ENCODE measurements at places on chromosomes 1 and 21. TPM values are rescaled to one million over a fixed set of nuclear protein-coding genes. Genes with fewer than 3 reads are reported as not detected.

GRCh38 chr1:229022595-229023333 is 248.1 kb upstream of the RAB4A start:
- DNase-seq = no peak

DNA sequence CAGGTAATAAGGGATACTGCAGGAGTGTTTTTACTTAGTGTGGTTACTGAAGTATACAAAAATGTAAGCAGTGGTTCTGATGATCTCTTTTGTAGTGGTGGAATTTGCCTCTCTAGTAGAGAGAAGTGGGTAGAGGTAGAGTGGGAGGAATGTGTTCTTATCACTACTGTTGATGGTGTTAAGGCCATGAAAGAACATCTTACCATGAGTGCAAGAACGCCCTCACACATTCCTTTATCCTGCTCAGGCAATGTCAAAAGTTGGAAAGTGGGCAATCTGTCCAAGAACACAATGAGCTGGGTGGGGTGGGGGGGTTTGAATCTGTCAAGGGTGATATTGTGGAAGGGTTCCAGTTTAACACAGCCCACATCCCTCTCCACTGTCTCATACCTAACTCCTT is 78.6 kb downstream of the TTLL7 start:
- DNase-seq = no peak

DNA sequence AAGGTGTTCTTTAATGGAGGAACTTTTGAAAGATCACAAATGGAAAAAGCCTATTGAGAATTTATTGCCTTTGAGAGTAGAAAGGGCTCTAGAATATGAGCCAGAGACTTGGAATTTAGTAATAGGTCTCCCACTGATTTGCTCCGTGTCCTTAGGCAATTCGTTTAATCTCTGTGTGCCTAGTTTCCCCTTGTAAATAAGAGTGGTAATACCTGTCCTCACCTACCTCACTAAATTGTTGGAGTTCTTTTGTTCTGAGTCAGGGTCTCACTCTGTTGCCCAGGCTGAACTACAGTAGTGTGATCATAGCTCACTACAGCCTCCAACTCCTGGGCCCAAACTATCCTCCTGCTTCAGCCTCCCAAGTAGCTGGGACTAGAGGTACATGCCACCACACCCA is 15.0 kb upstream of the TEKT2 start:
- peak; percentile 51 for DNase-seq

GRCh38 chr1:119954476-119955422 is 58.4 kb upstream of the ADAM30 start:
- DNase-seq = no peak

DNA sequence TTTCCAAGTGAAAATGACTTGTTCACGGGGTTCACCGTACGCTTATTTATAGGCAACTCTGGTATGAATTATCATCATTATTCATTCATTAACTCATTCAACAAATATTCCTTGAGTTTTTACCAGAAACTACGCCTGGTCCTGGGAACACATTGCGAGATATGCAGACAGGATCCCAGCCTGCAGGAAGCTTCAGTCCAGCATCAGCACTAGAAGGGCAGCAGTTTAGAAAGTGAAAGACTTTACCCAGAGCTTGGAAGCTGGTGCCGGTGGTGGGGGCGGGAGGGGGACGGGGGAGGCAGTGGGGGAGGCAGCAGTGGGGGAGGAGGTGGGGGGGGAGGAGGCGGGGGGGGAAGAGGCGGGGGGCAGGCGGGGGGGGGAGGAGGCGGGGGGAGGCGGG is 55.9 kb downstream of the SETD4 start:
- DNase-seq = no peak

GRCh38 chr21:32333953-32334673 is 35.5 kb downstream of the MRAP start:
- DNase-seq = no peak

- DNase-seq = no peak
Observed at GRCh38 chr1:237931581-237931980, 40.9 kb upstream of the ZP4 start.

DNA sequence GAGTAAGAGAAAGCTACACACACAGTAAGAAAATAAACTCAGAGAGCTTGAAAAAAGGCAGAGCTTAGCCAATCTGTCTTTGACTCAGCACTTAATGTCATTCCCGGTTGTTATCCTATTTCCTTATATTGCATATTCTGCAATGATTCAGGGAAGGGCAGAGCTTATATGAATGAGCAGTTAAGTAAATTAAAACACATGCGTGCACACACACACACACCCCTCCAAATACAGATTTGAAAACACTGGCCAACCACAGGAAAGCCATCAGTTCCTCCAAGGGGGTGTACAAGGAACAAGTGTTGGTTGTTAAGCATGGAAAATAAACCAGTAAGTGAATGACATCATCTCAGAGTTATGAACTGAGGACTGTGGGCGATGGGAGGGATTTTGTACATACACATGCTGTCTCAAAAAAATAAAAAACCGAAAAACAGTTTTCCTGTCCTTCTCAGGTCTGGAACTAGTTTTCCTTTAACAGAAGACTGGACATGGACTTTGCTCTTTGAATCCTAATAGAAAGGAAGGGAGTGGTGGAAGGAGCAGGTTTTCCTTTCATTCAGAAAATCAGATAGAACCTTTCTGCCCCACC is 1.0 kb downstream of the IQGAP3 start:
- peak; percentile 90 for DNase-seq

DNA sequence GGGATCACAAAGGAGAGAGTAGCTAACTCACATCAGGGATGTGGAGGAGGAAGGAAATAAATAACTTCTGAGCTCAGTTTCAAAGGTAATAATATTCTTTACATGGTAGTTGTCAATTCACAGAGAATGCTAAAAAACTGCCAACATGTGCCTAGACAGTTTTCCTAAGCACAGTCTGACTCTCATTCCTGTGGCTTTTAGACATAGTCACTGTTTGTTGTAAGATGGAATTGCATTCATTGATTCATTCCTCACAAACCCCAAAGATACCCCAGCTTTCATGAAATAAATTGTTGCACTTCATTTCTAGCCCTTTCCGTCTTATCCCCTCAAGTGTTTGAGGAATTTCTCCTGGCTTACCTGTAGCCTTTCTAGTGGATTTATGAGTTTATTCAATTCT is 263.9 kb downstream of the NTNG1 start:
- peak; percentile 72 for DNase-seq

- DNase-seq = no peak
Observed at GRCh38 chr1:208820580-208821212, 576.5 kb upstream of the PLXNA2 start.

DNA sequence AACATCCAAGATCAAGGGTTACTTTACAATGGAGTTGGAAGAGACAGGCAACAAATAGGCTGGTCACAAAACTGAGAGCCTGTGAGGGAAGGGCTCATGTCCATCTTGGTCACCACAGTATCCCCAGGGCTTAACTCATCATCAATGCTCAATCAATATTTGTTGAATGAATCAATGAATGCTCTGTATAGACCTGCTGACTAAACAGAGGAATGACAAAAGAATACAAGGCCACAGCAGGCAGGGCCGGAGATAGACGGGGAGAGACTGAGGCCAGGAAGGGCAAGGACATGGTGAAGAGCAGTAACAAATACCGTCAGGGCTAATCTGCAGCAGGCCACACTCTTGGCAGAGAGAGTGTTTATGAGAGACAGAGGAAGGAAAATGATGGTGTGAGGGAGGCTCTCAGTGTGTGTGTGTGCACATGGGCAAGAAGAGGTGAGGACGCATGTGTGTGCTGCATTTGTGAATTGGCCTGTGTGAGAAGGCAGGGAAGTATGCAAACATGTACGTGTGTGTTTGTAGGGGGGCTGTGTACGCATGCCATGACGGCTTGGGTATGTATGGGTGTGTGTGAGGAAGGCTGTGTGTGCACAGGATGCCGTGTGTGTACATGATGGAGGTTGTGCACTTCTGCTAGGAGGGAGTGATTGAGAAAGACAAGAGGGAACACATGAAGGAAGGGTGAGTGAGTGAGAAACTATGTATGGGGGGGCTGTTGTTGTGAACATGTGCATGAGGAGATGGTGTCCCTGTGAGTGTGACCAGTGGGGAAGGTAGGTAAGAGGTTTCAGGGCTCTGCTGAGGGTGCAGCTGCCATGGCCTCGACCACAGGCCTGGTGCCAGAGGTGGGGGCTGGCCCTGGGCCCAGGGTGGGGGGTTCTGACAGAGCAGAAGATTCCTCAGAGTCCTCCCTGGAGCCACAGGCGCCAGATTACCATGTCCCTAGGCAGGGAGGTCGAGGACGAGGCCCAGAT is 15.4 kb downstream of the AHDC1 start:
- no peak for DNase-seq

DNA sequence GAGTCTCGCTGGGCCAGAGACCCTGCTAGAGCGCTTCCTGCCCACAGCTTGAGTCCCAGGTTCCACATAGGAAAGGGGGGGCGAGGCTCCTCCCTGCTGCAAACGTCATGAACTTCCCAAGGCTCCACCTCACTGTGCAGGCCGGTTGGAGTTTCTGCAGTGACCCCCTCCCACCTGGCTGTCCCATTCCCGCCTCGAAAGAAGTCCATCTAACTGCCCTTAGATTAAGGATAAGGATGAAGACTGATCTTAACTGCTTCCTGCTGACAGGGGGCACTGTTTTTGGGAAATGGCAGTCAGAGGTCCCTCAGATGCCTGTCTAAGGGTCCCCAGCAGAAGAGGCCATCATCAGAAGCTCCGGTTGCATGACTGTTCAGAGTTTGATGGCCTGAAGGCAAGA is 62.7 kb downstream of the STUM start:
- no peak for DNase-seq

DNA sequence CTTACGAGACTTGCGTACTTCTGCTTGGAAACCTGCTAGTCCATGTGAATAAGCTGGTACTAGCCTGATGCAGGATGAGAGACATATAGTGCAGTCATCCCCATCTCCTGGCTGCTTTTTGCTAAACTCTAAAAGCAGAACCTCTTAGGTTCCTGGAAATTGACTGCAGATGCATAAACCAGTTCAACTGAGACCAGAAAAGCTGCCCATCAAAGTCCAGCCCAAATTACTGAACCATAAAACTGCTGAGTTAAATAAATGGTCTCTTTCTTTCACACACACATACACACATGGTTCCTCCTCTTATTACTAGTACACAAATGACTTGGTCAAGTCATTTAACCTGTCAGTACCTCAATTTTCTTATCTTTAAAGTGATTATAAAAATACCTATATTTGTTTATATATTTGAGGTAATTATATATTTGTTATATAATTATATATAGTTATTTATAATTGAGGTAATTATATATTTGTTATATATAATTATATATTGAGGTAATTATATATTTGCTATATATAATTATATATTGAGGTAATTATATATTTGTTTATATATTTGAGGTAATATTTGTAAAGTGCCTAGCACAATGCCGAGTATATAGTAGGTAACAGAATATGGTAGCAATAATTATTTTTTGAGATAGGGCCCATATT is 25.2 kb upstream of the RABGAP1L start:
- peak; percentile 23 for DNase-seq

- no peak for DNase-seq
Observed at GRCh38 chr21:28683982-28684752, 308.5 kb downstream of the LTN1 start.

- no peak for DNase-seq
Observed at GRCh38 chr1:36879613-36880012, 154.7 kb downstream of the GRIK3 start.

DNA sequence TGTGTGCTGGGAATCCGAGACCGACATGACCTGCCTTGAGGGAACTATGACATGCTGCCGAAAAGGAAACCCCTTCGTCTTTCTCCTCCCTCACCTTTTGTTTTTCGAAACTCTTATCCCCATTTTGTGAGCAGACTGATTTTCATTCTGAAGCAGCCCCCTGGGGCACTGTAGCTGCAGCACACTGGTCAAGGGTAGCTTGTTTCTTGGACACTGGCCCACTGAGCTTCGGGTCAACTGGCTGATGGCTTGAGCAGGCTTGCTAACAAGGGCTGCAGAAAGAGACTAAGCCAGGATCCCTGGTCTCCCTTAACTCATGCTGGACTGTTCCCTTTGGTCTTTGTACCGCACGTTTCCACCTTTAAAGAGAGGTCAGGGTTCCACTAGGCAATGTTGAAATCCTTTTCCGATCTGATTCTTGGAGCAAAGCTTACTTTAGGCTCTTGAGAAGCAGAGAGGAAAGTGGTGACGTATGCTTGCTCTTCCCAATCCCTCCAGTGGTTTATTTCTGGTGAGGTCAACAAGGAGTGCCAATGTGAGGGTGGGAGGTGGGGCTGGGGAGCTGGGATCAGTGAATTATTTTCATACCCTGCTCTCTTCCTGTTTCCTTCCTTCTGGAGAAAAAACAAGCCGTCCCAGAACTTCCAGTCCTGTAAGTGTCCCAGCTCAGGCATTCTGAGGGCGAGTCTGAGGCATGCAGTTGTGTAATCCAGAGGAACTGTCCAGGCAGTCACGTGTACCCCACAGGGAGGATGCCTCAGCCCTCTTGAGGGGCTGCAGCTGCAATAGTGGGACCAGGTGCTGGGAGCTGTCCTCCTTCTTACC is 7.6 kb downstream of the CYP4B1 start:
- peak; percentile 72 for DNase-seq

DNA sequence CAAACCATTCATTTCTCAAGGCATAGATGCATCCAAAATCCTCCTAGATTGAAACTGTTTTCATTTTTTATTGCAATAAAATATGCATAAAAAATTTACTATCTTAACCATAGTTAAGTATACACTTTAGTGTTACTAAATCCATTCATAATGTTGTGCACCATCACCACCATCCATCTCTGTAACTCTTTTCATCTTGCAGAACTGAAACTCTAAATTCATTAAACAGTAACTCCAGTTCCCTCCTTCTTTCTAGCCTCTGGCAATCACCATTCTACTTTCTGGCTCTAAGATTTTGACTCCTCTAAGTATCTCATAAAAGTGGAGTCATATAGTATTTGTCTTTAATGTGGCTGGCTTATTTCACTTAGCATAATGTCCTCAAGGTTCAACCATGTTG is 236.8 kb downstream of the SMYD3 start:
- no peak for DNase-seq

DNA sequence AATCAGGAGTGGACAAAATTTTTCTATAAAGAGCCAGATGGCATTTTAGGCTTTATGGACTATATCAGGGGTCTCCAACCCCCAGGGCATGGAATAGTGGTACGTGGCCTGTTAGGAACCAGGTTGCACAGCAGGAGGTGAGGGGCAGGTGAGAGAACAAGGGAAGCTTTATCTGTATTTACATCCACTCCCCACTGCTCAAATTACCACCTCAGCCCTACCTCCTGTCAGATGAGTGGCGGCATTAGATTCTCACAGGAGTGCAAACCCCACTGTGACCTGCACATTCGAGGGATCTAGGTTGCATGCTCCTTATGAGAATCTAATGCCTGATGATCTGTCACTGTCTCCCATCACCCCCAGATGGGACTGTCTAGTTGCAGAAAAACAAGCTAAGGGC is 13.9 kb downstream of the PHTF1 start:
- DNase-seq = no peak

Gene SELP
- not detected for total RNA-seq

Gene RGS7
- not detected for total RNA-seq

Gene LEMD1
- 0.70 TPM for total RNA-seq

Gene C1QC
- not detected for total RNA-seq

Gene C8B
- not detected for total RNA-seq

Gene MIS18A
- total RNA-seq = 7.2 TPM

Gene CCNL2
- total RNA-seq = 71.0 TPM

Gene C1orf141
- total RNA-seq = not detected

Gene LENEP
- not detected for total RNA-seq
